ENCODE measurements at places on chromosomes 1 and 21. TPM values are rescaled to one million over a fixed set of nuclear protein-coding genes. Genes with fewer than 3 reads are reported as not detected.

Gene S100A1
- total RNA-seq, result 1.7 TPM

Gene UTS2
- total RNA-seq, result not detected

Gene CFAP126
- total RNA-seq, result not detected

Gene SPRR1A
- not detected for total RNA-seq

Gene OLFM3
- not detected for total RNA-seq

Gene IVL
- total RNA-seq, result 0.16 TPM

Gene NBPF19
- total RNA-seq, result 17.9 TPM

Gene RGS2
- 10.5 TPM for total RNA-seq

Gene MRPL24
- 37.4 TPM for total RNA-seq

Gene PPIAL4G
- total RNA-seq, result not detected

Gene MAP7D1
- 271 TPM for total RNA-seq

Gene PAX7
- 0.05 TPM for total RNA-seq

Gene LAPTM5
- 0.77 TPM for total RNA-seq

Gene INSRR
- total RNA-seq, result not detected

Gene BMP8A
- 0.34 TPM for total RNA-seq

Gene FAM177B
- total RNA-seq, result not detected

Gene NVL
- 30.6 TPM for total RNA-seq

Gene SPRR2E
- not detected for total RNA-seq

Gene PDE9A
- total RNA-seq, result 7.8 TPM

Gene DDX59
- 13.2 TPM for total RNA-seq

Gene KIAA1614
- 0.96 TPM for total RNA-seq

Gene TDRD5
- not detected for total RNA-seq

Gene KCNA3
- 0.09 TPM for total RNA-seq

Gene RHD
- not detected for total RNA-seq

Gene PCP4
- total RNA-seq, result not detected

Gene GPBP1L1
- 116 TPM for total RNA-seq

Gene WNT2B
- 18.0 TPM for total RNA-seq

Gene CFAP107
- total RNA-seq, result not detected

Gene FOXD2
- total RNA-seq, result 0.07 TPM

Gene WNT3A
- total RNA-seq, result not detected

Gene EFNA1
- total RNA-seq, result 16.4 TPM

Gene SMCP
- total RNA-seq, result not detected

Gene PRAMEF13
- not detected for total RNA-seq

Gene VPS72
- total RNA-seq, result 62.2 TPM

Gene VWA5B1
- total RNA-seq, result not detected

Gene PDZK1IP1
- not detected for total RNA-seq

Gene ZNF593OS
- not detected for total RNA-seq

Gene B3GALT5
- 2.5 TPM for total RNA-seq

Gene RGS18
- not detected for total RNA-seq

All from astrocyte (in vitro differentiated cells and primary cell).